ENCODE measurements at places on chromosomes 2 and 18. TPM values are rescaled to one million over a fixed set of nuclear protein-coding genes. Genes with fewer than 3 reads are reported as not detected.

DNA sequence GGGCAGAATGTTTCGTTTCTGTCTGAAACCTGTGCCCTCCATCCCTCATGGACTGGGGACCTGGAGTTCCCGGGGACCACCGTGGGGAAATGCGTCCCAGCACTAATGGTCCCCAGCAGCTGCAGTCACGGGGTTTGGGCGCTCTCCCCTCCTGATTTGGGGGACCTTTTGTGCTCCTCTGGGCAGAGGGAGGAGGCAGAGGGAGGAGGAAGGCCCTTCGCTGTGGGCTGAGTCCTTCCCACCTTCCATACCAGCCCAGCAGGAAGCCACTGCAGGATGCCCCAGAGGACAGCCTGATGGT, 3.2 kb downstream of the GPR35 start:
- H3K27ac ChIP-seq, result no peak overlapping the region
- H3K36me3 ChIP-seq, result no peaks in the 10 kb centered on the region
- no peak for DNase-seq
- no peak overlapping the region for H3K4me3 ChIP-seq
- peaks cover 44% of the 10 kb centered on the region for H3K27me3 ChIP-seq

DNA sequence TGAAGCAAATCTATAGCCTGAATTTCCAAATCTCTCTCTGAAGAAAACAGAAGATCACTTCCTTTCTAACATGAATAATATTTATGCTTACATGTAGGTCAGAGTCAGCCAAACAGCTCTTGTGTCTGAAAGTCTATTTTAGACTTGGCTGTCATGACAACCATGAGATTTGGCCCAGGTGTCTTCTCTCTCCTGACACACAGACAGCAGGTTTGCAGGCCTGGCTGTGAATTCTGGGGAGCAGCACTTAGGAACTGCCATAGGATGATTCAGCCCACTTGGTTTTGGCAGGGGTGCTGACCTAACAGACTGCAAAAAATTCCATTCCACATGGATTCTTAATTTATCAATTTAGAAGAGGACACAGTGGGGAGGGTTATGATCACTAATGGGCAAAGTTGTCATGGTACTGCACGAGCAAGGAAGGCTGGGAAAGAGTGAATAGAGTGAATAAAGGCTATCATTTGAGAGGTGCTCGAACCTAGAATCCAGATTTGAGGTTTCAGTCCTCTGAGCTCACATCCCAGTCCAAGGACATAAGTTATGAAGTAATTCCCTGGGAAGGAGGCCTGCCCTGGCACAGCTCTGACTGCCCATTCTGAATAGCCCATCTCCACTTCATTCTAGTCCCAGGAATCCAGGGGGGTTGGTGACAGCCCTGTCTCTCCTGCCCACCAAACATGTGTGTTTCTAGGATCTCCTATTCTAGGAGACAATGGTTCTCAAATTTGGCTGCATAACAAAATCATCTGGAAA, 453.9 kb upstream of the TRIB2 start:
- DNase-seq, result no peak
- H3K36me3 ChIP-seq, result no peaks in the 10 kb centered on the region
- no peak overlapping the region for H3K27ac ChIP-seq
- no peak overlapping the region for H3K4me3 ChIP-seq

DNA sequence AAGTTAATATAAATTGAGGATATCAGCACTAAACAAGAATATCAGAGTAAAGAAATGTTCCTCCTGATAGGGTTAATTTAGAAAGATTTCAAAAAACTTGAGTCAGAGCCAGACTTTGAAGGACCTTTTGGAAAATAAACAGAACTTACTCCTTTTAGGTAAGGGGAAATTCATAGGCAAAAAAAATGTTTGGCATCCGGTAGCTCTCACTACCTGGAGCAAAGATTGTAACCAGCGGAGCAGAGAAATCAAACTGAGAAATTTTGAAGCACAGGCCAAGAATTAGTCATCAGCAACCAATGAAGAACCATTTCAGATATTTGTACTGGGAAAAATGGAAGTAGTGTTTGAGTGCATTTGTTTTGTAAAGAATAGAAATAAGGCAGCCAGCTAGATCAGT, 113.0 kb downstream of the ICA1L start:
- no peak for DNase-seq
- H3K4me1 ChIP-seq, result no peaks in the 10 kb centered on the region
- no peaks in the 10 kb centered on the region for H3K27me3 ChIP-seq
- no peaks in the 10 kb centered on the region for H3K36me3 ChIP-seq

DNA sequence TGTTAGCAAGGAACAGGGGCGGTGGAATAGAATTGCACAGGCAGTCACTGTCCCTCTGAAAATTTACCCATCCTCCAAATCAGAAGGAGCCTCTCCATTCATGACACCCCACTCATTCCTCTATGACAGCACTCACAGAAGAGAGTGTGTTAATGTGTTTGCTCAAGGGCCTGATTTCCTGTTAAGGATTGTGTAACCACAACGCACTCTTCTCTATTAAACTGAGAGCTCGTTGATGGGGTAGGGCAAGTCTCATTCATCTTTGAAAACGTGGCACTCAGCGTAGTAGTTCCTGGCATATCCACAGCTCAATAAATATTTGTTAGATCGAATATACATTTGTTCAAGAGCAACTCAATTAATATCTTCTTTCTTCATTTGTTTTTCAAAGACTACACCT, 106.4 kb downstream of the VAPA start:
- H3K36me3 ChIP-seq, result no peaks in the 10 kb centered on the region
- H3K4me1 ChIP-seq, result peaks cover 43% of the 10 kb centered on the region
- no peak overlapping the region for H3K27ac ChIP-seq
- H3K27me3 ChIP-seq, result no peaks in the 10 kb centered on the region
- H3K4me3 ChIP-seq, result no peak overlapping the region
- DNase-seq, result no peak

DNA sequence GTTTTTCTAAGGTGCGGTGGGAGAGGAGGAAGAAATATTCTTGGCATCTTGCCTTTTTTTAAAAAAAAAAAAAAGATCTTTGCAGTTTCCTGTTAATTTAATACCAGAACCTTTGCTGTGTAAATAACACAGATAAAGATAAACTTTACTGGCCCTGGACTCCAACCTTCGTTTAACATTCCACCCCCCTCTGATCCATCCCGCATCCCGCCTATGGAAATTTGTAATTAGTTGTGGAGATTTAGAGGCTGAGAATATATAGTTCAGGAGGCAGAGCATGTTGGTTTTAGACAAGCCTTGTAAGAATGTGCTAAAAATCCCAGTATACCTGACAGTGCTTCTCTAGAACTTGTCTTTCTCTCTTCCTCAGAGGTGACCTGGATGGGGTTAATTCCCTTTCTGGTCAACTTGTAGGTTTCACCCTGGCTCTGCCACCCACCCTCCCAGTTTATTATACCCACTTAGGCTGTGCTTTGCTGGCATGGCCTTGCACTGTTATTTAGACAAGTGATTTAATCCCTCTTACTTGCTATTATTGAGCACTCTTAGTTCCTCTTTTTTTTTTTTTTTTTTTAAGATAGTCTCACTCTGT, 2.9 kb upstream of the C2orf72 start:
- no peak overlapping the region for H3K27ac ChIP-seq
- H3K4me1 ChIP-seq, result no peaks in the 10 kb centered on the region
- H3K27me3 ChIP-seq, result peaks cover 14% of the 10 kb centered on the region
- no peaks in the 10 kb centered on the region for H3K36me3 ChIP-seq
- no peak overlapping the region for H3K4me3 ChIP-seq

- no peak overlapping the region for H3K27ac ChIP-seq
- DNase-seq, result no peak
- no peaks in the 10 kb centered on the region for H3K36me3 ChIP-seq
- no peak overlapping the region for H3K4me3 ChIP-seq
- H3K27me3 ChIP-seq, result no peaks in the 10 kb centered on the region
Measured at GRCh38 chr2:180352620-180353019, 345.5 kb upstream of the CWC22 start.

DNA sequence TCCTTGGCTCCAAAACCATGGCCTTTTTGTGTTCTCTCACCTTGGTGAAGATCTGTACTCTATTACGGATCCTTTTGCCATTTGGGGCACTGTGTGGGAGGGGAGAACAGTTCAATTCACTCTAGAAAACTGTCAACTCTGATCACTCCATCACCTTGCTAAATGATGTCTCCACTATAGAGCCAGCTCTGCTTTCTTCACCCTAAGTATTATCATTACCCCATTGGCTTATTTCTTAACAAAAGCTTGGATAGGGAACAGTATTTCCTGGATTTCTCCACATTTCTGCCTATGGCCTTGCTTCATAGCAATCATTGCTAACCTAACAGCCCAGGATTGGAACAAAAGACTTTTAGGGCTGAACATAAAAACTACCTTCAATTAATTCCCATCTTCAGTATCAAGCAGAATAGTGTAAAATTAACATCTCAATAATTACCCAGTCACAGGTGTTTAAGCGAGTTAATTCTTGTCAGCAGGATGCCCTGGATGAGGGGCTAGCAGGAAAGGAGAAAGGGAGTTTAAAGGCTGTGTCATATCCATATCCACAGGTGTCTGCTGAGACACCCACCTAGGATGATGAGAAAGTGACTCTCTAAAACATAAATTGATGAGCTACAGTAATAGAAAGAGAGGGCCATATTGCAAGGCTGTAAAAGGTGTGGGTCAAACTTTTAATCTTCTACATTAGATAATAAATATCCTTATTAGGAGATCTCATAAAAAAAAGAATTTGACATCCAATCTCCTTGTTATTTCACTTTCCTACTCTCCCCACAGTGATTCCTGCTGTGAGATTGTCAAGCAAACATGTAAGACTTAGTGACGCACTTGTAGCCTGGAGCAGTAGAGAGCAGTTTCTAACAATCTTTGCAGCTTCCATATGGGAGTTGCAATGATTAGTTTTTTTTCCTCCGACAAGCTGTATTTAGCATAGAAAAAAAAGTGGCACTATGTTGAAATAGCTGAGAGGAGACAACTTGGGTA, 589.5 kb upstream of the NXPH2 start:
- H3K27me3 ChIP-seq, result no peaks in the 10 kb centered on the region
- DNase-seq, result no peak
- no peaks in the 10 kb centered on the region for H3K4me1 ChIP-seq
- H3K27ac ChIP-seq, result no peak overlapping the region
- no peak overlapping the region for H3K4me3 ChIP-seq
- no peaks in the 10 kb centered on the region for H3K36me3 ChIP-seq

DNA sequence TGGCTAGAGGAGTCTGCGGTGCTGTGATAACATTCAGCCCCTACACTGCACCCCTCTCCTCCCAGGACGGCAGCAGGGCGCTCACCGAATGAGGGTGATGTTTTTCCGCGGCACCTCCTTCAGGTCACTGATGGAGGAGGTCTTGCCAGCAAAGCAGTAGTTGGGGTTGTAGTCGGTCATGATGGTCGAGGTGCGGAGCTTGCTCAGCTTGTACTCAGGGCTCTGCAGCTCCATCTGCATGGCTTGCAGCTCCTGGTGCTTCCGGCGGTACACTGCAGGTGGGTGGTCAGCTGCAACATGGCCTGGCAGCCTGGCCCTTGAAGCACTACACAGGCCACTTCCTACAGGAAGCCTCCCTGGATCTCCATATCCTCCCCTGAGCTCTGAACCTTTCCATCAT, 108.0 kb downstream of the CLIP4 start:
- no peaks in the 10 kb centered on the region for H3K36me3 ChIP-seq
- H3K27me3 ChIP-seq, result peaks cover 29% of the 10 kb centered on the region
- H3K27ac ChIP-seq, result no peak overlapping the region

DNA sequence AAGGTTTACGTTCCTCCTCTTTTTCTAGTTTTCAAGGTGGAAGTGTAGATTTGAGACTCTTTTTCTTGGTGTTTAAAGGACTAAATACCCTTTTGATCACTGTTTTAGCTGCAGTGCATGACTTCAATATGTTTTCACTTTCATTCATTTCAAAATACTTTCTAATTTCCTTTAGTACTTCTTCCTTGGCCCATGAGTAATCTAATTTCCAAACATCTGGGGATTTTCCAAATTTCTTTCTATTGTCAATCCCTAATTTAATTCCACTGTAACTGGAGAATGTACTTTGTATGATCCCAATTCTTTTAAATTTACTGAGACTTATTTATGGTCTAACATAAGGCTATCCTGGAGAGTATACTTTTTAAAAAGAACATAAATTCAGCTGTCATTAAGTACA, 3.8 kb upstream of the RHBDD1 start:
- DNase-seq, result no peak
- H3K4me1 ChIP-seq, result peaks cover 16% of the 10 kb centered on the region
- H3K4me3 ChIP-seq, result no peak overlapping the region
- 0 out of 2 replicates have a peak, but pooled peaks cover 3% of the 10 kb centered on the region for H3K36me3 ChIP-seq
- no peak overlapping the region for H3K27ac ChIP-seq

ANKRD30BL gene
- not detected for total RNA-seq

SLC19A3 gene
- total RNA-seq, result 4.5 TPM

AQP4 gene
- total RNA-seq, result not detected
